CD4-positive, alpha-beta memory T cell (primary cell): ENCODE measurements at places on chromosomes 12 and 14. TPM values are rescaled to one million over a fixed set of nuclear protein-coding genes. Genes with fewer than 3 reads are reported as not detected.

TAS2R30 gene
- 2.9 TPM for total RNA-seq

MGAT4C gene
- not detected for total RNA-seq

HAL gene
- 2.0 TPM for total RNA-seq

WNT5B gene
- total RNA-seq = not detected

HOTAIR gene
- total RNA-seq = not detected

CMA1 gene
- not detected for total RNA-seq

DAAM1 gene
- 25.6 TPM for total RNA-seq

KCNJ8 gene
- total RNA-seq = 0.25 TPM

ANO2 gene
- total RNA-seq = not detected

MMP19 gene
- 0.67 TPM for total RNA-seq

ABCC9 gene
- not detected for total RNA-seq

ASPG gene
- total RNA-seq = not detected

TPH2 gene
- 0.12 TPM for total RNA-seq

RTL1 gene
- total RNA-seq = not detected

PSMD9 gene
- 42.7 TPM for total RNA-seq

THAP2 gene
- total RNA-seq = 14.0 TPM

KRT6C gene
- total RNA-seq = not detected

AGAP2 gene
- total RNA-seq = 66.7 TPM

GPR162 gene
- not detected for total RNA-seq

EPYC gene
- not detected for total RNA-seq

CLEC12A gene
- not detected for total RNA-seq

INSM2 gene
- total RNA-seq = not detected

MAP1LC3B2 gene
- total RNA-seq = 2.9 TPM

ART4 gene
- total RNA-seq = not detected

FAIM2 gene
- total RNA-seq = 0.17 TPM

DIO2 gene
- not detected for total RNA-seq

RILPL1 gene
- total RNA-seq = 8.1 TPM

CLMN gene
- total RNA-seq = 0.70 TPM

RIMBP2 gene
- total RNA-seq = not detected

CIROP gene
- not detected for total RNA-seq

DBX2 gene
- total RNA-seq = not detected

GALNT16 gene
- total RNA-seq = not detected

RPGRIP1 gene
- 0.47 TPM for total RNA-seq

SLC17A8 gene
- total RNA-seq = not detected
